Effector CD8-positive, alpha-beta T cell (primary cell): ENCODE measurements at places on chromosomes 3 and 15.
A peak's percentile ranks its signal among the peaks of the same experiment; 100 is the strongest.

- DNase-seq, result no peak
Observed at GRCh38 chr3:4061195-4061594, 242.0 kb upstream of the SETMAR start.

- DNase-seq, result no peak
Observed at GRCh38 chr3:172067837-172068440, 28.6 kb downstream of the FNDC3B start.

- DNase-seq, result no peak
Observed at GRCh38 chr15:51709031-51709430, 27.7 kb downstream of the SCG3 start.

- no peak for DNase-seq
Observed at GRCh38 chr15:100911086-100911485, 8.1 kb upstream of the LRRK1 start.

DNA sequence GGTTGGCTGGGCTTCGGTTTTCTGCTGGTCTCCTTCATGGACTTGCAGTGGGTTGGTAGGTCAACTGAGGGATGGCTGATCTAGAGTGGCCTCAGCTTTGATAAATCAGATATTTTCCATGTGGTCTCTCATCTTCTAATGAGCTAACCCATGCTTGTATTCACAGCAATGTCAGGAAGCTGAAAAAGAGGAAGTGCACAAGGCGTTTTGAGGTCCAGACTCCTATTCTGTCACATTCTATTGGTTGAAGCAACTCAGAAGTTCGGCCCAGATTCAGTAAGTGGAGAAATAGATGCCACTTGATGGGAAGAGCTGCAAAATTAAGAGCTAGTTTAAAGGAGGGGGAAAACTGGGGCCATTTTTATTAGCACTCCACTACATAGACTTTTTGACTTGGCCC, 361.2 kb downstream of the DIPK2A start:
- DNase-seq, result no peak

- DNase-seq, result no peak
Observed at GRCh38 chr15:51223771-51224229, 114.6 kb downstream of the CYP19A1 start.

GRCh38 chr3:158355623-158356588, 215.1 kb upstream of the MLF1 start:
- DNase-seq, result no peak

DNA sequence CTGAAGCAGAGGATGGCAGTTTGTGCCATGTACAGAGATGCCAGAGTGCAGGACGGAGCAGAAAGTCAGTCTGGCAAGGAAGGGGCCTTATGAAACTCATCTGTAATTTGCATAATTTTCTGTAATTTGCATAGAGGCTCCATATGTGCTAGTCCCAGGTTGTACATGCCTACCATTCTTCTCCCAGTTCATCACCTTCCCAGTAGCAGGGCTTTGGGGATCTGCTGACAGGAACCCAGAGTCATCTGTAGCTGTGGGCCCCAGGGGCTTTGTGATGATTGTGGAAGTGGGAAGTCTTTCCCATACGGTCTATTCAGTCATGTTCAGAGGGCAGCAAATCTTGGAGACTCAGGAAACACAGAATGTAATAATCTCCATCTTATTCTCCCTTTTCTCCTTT, 42.4 kb upstream of the SIAH2 start:
- DNase-seq, result no peak

- DNase-seq, result no peak
Observed at GRCh38 chr3:43290956-43291355, 4.6 kb downstream of the SNRK start.

- DNase-seq, result no peak
Observed at GRCh38 chr3:85254738-85255137, 295.9 kb downstream of the CADM2 start.

DNA sequence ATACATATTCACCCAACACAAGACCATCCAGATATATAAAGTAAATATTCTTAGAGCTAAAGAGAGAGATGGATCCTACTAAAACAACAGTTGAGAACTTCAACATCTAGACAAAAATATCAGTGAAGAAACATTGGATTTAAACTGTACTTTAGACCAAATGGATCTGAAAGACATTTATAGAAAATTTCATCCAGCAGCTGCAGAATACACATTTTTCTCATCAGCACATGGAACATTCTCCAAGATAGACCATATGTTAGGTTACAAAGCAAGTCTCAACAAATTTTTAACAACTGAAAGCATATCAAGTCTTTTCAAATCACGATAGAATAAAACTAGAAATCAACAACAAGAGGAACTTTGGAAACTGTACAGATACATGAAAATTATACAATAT, 369.0 kb upstream of the CCDC54 start:
- DNase-seq, result no peak

- DNase-seq, result no peak
Observed at GRCh38 chr15:59444081-59444835, 6.3 kb downstream of the FAM81A start.

DNA sequence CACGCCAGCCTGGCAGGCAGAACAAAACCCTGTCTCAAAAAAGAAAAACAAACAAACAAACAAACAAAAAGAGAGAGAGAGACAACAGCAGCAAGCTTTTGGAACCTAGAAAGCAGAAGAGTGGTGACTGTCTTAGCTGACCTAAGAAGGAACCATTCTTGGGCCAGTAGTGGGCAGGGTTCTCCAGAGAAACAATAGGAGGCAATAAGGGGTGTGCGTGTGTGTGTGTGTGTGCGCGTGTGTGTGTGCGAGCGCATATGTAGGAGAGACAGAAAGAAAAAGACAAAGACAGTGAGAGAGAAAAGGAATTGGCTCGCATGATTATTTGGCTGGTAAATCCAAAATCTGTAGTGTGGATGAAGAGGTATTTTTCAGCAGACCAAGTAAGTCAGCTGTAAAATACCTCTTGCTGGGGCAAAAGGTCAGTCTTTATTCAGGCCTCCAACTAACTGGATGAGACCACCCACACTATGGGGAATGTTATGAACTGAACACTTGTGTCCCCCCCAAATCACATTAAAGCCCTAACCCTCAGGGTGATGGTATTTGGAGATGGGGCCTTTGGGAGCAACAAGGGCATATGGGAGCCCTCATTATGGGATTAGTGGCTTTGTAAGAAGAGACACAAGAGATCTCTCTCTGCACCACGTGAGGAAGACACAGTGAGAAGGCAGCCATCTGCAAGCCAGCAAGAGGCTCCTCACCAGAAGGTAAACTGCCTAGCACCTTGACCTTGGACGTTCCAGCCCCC, 15.1 kb upstream of the BLM start:
- no peak for DNase-seq

DNA sequence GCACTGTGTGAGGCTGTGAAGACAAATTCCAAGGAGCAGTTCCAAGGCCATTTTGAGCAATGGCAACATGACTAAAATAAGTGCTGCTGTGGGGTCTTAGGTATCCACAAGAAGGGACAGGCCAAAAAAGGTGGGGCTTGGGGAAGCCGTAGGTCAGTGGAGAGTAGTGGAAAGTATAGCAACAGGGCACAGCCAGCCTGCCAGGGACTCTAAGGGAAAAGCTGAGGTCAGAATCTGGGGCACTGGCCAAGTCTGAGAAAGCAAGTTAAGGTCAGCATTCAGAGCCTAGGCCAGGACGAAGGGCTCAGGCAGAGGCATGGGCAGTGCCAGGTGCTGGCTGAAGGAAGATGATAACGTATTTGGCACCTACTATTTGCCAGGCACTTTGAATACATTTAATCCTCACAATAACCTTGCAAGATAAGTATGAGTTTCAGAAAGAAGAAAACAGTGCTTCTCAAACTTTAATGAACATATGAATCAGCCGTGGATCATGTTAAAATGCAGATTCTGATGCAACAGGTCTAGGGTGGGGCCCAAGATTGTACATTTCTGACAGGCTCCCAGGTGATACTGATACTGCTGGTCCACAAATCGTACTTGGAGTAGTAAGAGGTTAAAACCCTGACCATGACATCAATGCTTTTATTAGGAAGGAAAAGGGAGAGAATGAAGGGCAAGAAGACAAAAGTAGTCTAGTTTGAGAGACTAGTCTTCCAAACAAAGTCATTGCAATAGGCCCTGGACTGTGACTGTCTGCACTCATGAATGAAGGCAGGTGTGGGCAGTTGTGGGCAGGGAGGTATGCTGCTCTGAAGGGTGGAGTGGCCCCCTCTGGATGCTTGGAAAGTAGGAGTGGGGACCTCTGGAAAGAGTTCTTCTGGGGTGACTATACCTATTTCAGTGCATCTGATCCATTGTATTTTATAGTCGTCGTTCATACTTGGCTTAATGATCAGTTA, 106.3 kb upstream of the ANKRD28 start:
- no peak for DNase-seq

DNA sequence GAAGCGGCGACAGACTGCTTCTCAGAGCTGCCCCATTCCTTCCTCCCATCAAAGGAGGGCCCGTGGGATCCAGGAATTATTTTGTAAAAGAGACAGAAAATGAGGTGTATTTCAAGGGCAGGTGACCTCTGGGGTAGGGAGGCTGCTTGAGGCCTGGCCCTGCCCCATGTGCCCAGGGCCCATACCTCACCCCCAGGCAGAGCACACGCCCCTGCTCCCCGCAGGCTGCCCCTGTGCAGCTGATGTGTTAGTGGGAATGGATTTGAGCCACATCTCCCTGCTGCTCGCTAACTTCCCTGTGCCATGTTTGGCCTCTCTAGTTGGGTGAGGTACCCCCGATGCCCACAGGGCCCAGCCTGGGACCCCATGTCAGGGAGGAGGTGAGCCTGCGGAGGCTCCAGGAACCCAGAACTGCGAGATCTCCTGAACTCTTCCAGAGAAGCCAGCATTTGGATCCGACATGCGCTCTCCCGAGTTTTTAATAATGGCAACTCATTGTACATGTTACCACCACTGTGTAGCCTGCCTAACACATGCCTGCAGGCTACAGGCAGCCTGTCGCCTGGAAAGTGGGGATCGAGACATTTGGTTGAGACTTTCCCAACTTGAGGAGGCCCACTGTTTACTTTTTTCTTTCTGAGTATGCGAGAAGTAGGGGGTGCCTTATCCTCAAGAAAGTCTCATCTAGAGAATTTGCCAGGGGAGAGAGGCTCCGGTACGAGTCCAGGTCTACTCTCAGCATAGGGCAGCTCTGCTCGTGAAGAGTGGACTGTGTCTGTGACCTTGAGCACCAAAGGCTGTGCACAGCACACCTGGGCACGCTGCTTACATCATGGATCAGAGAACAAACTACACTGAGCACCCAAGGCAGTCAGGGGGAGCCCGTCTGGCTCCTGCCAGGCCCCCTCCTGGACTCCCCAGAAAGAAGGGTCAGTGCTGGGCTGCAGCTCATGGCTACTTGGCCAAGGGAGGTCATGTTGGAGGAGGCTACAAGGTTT, 36.1 kb downstream of the PCSK6 start:
- no peak for DNase-seq

DNA sequence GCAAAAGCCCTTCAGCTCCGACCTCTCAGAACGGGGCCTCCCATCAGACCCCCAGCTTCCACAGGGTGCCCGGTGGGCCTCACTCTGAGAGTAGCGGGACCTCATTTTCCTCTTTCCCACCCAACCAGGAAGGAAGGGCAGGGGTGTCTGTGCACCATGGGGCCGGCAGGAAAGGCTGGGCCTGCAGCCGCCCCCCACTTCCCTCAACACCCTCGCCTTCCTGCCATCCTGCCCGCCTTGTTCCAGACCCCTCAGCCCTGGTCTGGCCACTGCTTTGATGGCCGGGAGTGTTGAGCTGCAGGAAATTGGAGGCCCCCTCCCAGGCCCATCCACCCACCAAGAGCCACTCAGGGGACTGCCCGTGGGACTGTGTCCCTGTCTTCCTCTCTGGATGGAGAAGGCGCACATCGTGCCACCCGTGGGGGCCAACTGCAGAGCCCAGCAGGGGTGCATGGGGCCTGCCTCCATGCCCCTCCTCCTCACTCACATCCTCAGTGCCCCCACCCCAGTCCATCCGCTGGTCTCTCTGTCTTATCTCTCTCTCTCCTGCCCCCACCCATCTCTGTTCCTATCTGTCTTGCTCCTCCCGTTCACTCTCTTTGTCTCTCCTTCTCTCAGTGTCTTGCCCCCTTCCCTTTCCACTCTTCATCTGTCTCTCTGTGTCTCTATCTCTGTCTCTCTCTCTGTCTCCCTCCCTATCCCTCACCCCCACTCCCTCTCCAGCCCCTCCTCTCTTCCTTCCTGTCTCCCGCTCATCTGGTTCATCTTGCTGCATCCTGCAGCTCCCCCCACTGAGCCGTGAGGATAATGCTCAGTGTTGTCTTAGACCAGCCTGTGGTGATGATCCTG, 1.8 kb upstream of the PLXND1 start:
- no peak for DNase-seq

DNA sequence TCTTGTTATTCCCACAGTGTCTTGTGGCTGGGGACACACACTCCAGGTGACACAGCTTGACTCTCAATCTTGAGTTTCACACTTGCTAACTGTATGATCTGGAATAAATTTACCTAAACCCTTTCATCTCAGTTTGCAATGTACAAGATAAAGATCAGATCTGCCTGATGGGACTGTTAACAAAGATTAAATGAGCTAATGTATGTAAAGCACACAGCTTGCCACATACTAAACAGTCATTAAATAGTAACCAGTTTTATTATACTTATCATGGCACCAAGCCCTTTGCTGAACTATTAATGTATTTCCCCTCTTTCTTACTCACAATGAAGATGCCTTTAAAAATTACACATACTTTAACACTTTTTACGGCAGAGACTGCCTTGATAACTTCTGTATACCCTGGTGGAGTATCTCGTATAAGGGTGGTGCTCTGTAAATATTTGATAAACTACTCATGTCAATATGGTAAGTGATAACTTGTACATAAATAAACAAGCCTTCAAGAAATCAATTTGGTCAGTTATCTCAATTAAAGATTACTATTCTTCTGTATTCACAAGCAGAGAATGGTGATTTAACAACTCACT, 184.5 kb downstream of the STAG1 start:
- DNase-seq, result no peak

DNA sequence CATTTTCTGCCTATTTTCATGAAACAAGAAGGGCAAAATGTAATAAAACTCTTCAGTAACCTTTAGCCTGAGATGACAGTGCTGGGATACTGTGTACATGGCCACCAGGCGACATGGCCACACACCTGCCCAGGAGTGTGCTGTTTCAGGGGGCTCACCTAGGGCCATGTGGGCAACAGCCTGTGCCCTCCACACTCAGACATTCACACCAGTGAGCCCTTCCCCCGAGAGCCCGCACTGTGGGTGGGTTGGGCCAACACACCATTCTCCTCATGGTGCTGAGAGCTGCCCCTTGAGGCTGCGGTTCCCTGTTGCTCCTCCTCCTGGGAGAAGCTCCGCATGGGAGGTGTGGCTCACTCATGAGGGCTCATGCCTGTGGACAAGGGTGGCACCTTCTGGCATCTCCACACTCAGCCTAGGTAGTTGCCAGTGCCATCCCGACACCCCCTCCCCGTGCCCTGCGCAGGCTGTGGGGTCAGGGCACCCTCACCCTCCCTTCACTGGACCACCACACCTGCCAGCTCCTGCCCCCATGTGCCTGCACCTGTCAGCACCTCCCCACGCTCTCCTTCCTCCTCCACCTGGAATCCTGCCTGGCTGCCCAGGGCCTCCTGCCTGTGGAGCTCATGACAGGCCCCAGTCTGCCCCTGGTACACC, 19.7 kb downstream of the OCA2 start:
- no peak for DNase-seq

DNA sequence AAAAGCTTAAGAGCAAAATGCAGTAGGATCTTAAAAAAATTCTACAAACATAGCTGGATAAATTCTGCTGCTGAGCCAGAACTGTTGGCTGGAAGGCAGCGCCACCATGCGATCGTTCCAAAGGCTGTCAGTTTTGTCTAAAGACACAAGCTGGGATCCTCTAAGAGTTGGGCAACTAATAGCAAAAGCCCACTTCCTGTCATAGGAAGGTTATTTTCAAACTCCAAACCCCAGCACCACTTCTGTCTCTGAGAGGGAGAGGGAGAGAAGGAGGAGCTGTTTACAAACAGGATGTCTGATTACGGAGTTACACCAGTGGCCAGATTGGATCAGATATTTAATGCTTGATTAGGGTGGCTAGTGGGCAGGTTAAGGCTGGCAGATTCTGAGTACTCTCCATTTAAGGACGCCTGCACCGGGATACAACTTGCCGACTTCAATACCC, 44.0 kb downstream of the EIF4E3 start:
- DNase-seq, result peak; percentile 1
